Activated CD4-positive, alpha-beta T cell treated with anti-CD3 and anti-CD28 coated beads, Interleukin-2, amount 10 ng/mL, durations not matched to agents 7 days and 5 days (primary cell): ENCODE measurements at places on chromosomes 2 and 18.

DNA sequence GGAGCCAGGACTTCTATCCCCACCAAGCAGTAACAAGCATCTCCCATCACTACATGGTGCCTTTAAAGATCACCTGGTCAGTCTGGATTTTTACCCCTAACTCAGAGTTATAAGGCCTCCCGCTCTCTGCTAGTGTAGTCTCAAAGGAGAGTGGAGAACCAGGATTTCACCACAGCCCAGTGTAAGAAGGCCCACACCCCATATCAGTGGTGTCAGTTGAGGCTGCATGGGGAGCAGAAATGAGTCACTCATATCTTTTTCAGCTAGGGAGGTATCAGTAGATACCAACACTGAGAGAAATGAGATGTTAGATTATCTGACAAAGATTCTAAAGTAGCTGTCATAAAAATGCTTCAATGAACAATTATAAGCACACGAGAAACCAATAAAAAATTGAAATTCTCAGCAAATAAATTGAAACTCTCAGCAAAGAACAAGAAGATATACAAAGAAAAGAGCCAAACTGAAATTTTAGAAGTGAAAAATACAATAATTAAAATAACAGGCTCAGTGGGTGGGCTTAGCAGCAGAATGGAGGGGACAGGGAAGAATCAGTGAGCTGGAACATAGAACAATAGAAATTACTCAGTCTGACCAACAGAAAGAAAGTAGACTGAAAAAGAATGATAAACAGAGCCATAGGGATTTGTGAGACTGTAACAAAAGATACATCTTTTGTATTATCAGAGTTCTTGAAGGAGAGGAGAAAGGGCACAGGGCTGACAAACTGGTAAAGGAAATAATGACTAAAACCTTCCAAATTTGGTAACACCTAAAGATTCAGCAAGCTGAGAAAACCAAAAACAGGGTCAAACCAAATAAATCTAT lies 257.7 kb downstream of the ANAPC1 start:
- DNase-seq = no peak

- no peak for DNase-seq
These were observed 31.7 kb upstream of the DYNC1I2 start for GRCh38 chr2:171655586-171655985.

GRCh38 chr2:122315306-122315705 lies 559.9 kb downstream of the TSN start:
- DNase-seq = no peak

- DNase-seq = no peak
These were observed 4.6 kb upstream of the CLK1 start for GRCh38 chr2:200869014-200869413.

GRCh38 chr2:147416099-147416498 lies 428.7 kb upstream of the ACVR2A start:
- DNase-seq = no peak
